ENCODE measurements at places on chromosomes 12 and 14. TPM values are rescaled to one million over a fixed set of nuclear protein-coding genes. Genes with fewer than 3 reads are reported as not detected.

DNA sequence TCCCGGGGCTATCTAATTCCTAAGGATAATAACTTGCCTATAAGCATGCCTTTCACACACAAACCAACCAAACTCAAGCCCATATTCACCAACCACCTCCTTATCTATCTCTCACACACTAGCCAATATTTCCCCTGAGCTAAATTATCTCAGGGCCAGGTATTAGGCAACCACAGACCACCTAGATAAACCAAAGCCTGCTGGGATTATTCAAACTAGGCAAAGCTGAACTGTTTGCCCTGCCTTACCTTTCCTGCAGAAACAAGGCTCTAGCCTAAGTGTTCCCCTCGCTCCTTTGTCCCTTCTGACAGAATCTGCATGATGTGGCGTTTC, 114.7 kb upstream of the EEA1 start:
- DNase-seq = no peak

GRCh38 chr12:85007836-85008235, 28.2 kb downstream of the TSPAN19 start:
- DNase-seq = no peak

DNA sequence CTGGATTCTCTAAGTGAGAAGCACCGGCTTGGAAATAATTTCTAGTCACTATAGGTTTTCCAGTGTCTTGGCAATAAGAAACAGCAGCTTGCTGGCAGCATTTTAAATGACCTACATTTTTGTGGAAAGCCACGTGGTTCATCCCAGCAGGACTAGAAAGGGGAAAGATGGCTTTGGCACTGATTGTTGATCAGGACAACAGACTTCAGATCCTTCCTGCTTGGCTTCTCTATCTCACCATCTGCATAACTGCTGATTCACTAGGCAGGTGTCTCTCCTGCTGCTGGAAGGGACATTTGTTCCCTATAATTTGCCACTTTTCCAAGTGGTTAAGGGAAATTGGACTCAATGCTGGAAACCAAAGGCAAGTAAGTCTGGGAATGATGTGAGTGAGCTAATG, 131.0 kb downstream of the TTC8 start:
- DNase-seq = no peak

GRCh38 chr14:101025131-101025530, 121.6 kb upstream of the RTL1 start:
- DNase-seq = no peak

GRCh38 chr12:94575024-94575423, 75.3 kb downstream of the TMCC3 start:
- no peak for DNase-seq

GRCh38 chr14:50605766-50606165, 45.8 kb downstream of the ATL1 start:
- no peak for DNase-seq

- DNase-seq = no peak
Observed at GRCh38 chr14:74463697-74464096, 29.4 kb downstream of the NPC2 start.

The FANCM gene
- total RNA-seq = 7.5 TPM

The HOXC12 gene
- total RNA-seq = not detected

The GLT1D1 gene
- not detected for total RNA-seq

All from SK-MEL-5 (cell line).